Mammary microvascular endothelial cell (primary cell): ENCODE measurements at places on chromosomes 1 and 21. TPM values are rescaled to one million over a fixed set of nuclear protein-coding genes. Genes with fewer than 3 reads are reported as not detected.

The PDZK1IP1 gene
- 0.13 and 0.30 TPM in 2 replicates for total RNA-seq

The OLIG2 gene
- total RNA-seq: not detected in 2 replicates

The HCRTR1 gene
- 0.13 and 0.30 TPM in 2 replicates for total RNA-seq

The NBPF19 gene
- 0.20 and 0.30 TPM in 2 replicates for total RNA-seq

The FCRL4 gene
- not detected in 2 replicates for total RNA-seq

The YIPF1 gene
- 16.5 and 17.2 TPM in 2 replicates for total RNA-seq

The CD1B gene
- not detected in 2 replicates for total RNA-seq

The FLG2 gene
- total RNA-seq: not detected in 2 replicates

The CYP4A11 gene
- total RNA-seq: not detected in 2 replicates

The RORC gene
- not detected in 2 replicates for total RNA-seq

The B4GALT3 gene
- total RNA-seq: 30.5 and 39.7 TPM in 2 replicates

The TFAP2E gene
- not detected in 2 replicates for total RNA-seq

The CNTN2 gene
- not detected in 2 replicates for total RNA-seq

The DBT gene
- 1.8 and 2.1 TPM in 2 replicates for total RNA-seq

The S100A16 gene
- total RNA-seq: 728 and 751 TPM in 2 replicates

The COL8A2 gene
- 1.1 and 1.7 TPM in 2 replicates for total RNA-seq

The CLDN17 gene
- not detected in 2 replicates for total RNA-seq

The LRRC71 gene
- 0.34 TPM in 1 of 2 replicates, not detected in the other for total RNA-seq

The METTL18 gene
- total RNA-seq: 7.9 and 9.4 TPM in 2 replicates

The RSBN1 gene
- 6.2 and 10.5 TPM in 2 replicates for total RNA-seq

The VSIG8 gene
- total RNA-seq: not detected in 2 replicates

The RGS16 gene
- total RNA-seq: 0.07 TPM in 1 of 2 replicates, not detected in the other

The SERTAD4 gene
- total RNA-seq: 1.9 and 2.4 TPM in 2 replicates

The ATP6V1G3 gene
- total RNA-seq: not detected in 2 replicates
